AML-193 (cell line): ENCODE measurements at places on chromosomes 7 and 10.

- no peak for DNase-seq
Observed at GRCh38 chr7:102287981-102288278, 1.3 kb downstream of the SH2B2 start.

- DNase-seq: no peak
Observed at GRCh38 chr10:224571-224970, 89.3 kb downstream of the ZMYND11 start.

- DNase-seq: no peak
Observed at GRCh38 chr10:22372917-22373316, 27.6 kb downstream of the SPAG6 start.

GRCh38 chr7:130207033-130207432, 627 bp upstream of the SSMEM1 start:
- DNase-seq: no peak
